ENCODE measurements at places on chromosomes 7 and 10. TPM values are rescaled to one million over a fixed set of nuclear protein-coding genes. Genes with fewer than 3 reads are reported as not detected.

GRCh38 chr7:70655694-70656093, 476.2 kb upstream of the GALNT17 start:
- no peak for DNase-seq

GRCh38 chr7:130641497-130641896, 27.1 kb downstream of the COPG2 start:
- DNase-seq, result no peak

- no peak for DNase-seq
Observed at GRCh38 chr10:30178356-30178964, 119.1 kb upstream of the JCAD start.

GRCh38 chr10:11112718-11113117, 95.0 kb downstream of the CELF2 start:
- DNase-seq, result no peak

- no peak for DNase-seq
Observed at GRCh38 chr7:108328174-108328651, 128.0 kb downstream of the NRCAM start.

The ABCB4 gene
- 5.5 TPM for total RNA-seq

DNA sequence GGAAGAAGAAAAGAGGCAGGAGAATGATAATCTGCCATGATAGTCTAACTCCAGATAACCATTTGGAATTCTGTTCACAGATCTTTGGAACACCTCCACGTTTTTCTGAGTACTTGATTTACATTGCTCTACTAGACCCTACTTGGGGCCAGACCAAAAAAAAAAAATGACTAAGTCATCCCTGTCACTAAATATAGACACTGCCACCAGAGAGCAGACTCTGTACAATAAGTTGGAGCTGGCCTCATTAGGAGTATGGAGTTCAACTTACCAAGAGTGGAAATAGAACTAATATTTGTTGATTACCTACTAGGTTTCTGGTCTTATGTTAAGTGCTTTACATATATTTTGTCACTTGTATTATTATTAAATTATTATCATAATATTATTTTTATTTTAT, 80.9 kb upstream of the ZNF800 start:
- no peak for DNase-seq

DNA sequence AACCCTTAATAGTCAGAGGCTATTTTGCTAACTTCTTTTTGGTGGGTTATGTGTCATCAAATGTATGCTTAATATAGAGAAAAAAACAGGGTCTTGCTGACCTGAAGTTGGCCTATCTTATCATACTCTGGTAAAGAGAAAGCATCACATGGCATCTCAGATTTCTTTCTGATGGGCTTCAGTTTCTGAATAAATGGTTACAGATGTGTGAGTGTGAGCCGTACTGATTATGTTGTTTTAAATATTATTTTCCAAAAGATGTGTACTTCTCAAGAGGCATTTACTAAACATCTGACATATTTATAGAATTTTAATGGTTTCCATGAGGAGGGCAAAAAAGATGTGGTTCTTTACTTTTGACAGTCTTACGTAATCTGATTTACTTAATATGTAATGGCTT, 28.4 kb downstream of the BBS9 start:
- DNase-seq, result no peak

GRCh38 chr7:156907656-156908055, 14.7 kb upstream of the LMBR1 start:
- DNase-seq, result no peak

The RSPH10B2 gene
- not detected for total RNA-seq

DNA sequence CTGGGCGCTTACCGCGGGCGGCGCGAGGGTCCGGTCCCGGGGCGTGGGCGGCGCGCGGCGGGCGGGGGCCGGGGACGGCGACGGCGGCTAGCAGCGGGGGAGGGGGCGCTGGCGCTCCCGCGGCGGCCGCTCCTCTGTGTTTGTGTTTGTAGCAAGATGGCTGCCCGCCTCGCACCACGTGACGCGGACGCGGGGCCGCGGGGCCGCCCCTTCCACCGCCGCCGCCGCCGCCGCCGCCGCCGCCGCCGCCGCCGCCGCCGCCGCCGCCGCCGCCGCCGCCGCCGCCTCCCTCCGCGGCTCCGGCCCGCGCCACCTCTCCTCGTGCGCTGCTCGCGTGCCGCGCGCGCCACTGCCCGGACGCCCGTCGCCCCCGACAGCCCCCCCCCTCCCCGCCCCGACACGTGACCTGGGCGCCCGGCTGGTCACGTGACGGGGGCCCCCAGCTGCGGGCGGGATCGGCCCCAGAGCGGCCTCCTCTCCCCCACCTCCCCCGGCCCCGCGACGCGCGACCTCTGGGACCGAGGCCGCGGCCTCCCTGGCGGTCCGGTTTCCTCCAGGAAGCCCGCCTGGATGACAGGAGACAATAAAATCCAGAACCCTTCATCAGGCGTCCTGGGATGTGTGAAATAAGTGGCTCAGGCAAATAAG, at the start of gene GIGYF1:
Gene GIGYF1, minus strand, starts transcription at position 153 of the 648 bp plus-strand sequence. CDS start 6,012 bp downstream, outside the sequence.
- peak; percentile 86 for DNase-seq

DNA sequence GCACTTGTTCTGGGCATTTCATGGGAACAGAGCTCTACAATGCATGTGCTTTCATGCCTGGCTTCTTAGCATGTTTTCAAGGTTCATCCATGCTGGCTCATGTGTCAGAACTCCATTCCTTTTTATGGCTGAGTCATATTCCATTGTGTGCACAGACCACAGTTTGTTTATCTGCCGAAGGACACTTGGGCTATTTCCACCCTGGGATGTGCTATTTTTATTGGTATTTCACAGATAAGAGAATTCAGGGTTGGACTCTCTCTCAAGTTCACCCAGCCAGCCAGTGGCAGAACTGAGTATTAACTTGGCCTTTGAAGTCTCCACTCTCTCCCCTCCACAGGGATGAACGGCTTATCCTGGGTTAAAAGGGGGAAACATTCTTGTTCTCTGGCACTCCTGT, 190.7 kb upstream of the GPR26 start:
- no peak for DNase-seq

GRCh38 chr7:24050991-24051560, 232.9 kb upstream of the NPY start:
- DNase-seq, result no peak

DNA sequence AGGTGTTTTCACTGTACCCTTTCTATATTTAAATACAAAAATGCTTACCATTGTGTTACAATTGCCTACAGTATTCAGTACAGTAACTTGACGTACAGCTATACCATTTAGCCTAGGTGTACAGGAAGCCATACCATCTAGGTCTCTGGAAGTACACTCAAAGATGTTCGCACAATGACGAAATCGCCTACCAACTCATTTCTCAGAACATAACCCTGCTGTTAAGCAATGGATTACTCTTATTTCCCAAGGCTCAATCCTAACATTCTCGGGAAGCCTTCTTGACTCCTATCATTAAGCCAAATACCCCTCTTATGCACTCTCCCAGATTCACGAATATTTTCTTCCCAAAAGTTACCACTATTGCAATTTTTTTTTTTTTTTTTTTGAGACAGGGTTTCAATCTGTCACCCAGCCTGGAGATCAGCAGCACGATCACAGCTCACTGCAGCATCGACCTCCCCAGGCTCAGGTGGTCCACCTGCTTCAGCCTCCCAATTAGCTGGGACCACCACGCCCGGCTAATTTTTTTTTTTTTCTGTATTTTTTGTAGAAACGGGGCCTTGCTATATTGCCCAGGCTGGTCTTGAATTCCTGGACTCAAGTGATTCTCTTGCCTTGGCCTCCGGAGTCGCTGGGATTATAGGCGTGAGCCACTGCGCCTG, 1.5 kb downstream of the CWF19L1 start:
- DNase-seq, result no peak

The HMX2 gene
- total RNA-seq, result not detected

The WIPF3 gene
- 7.4 TPM for total RNA-seq

The FRMD4A gene
- 31.9 TPM for total RNA-seq

DNA sequence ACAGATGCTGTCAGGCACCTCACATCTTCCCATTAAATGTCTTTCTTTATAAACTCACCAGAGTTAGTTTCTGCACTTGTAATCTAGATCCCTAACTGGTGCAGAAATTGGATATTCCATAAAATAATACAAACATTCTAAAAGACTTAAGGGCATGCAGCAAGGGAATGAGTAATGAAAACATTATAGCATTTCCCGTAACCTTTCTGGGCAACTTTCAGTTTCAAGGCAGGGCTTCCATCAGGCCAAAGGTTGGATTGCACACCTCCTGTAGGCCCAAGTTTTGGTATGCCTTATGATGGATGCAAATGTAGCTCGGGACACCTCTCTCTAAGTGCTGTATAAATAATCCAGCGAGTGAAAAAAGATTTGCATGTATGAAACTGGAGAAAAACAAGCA, 129.9 kb upstream of the LYZL2 start:
- DNase-seq, result no peak

DNA sequence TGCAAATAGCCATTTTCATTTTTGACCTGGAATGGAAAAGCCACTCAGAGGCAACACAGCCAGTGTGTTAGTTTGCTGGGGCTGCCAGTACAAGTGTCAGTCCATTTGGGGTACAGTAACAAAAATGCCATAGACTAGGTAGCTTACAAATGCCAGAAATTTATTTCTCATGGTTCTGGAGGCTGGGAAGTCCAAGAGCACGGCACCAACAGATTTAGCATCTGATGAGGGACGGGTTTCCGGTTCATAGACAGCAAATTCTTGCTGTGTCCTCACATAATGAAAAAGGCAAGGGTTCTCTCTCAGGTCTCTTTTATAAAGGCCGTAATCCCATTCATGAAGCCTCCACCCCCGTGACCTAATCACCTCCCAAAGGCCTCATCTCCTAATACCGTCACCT, 418.2 kb downstream of the TYW1 start:
- no peak for DNase-seq

DNA sequence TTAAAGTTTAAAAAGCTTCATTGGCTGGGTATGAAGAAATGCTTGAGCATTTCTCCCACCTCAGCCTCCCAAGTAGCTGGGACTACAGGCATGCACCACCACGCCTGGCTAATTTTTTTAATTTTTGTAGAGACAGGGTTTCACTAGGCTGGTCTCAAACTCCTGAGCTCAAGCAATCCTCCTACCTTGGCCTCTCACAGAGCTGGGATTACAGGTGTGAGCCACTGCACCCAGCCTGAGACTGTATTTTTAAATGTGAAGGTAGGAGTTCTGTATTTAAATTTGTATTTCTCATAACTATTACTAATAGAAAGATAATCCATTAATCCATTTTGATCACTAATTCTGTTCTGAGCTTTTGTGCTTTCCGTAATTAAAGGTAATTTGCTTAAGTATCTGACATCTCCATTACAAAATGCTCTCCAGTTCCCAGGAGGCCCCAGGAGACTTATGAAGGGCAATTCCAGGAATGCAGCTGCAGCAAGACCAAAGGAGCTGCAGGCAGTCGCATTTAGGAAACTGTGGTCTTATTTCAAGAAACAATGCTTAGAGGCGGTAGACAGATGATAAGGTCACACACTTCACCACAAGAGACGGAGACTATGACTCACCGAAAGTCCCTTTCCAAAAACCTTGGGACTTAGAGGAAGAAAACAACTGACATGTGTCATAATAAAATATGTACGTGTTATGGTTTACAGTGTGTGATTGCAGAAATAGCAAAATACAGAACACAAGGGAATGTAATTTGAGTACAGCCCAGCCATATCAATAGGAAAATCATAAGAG, 23.3 kb downstream of the YAE1 start:
- DNase-seq, result peak; percentile 25

DNA sequence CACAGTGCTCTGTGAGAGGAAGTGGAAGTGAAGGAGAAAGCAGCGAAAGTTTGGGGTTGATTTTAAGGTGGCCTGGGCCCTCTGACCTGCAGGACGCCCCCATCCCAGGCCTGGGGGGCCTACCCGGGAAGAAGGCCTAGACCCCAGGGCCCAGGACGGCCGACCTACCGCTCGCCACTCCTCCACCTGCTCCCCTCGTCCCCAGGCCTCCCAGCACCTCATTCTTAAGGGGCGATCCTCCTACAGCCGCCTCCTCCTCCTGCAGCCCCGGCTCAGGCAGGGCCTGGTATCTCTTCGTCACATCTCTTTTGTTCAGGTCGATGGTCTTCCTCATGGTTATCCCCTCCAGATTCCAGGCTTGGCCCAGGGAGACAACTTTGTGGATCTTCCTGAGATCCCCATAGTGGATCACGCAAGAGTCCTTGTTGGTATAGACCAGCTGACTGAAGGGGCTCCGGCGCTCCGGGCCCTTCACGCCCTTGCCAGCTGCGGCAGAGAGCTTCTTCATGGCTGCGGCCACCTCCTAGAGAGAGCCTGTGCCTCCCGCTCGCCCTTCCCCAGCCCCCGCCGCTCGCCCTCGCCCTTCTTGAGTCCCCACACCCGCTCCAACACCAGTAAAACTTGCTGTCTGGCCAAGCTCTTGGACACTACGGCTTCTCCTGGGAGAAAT, 117.5 kb downstream of the OR13A1 start:
- DNase-seq, result no peak

- no peak for DNase-seq
Observed at GRCh38 chr7:131057015-131057793, 270.5 kb upstream of the MKLN1 start.

DNA sequence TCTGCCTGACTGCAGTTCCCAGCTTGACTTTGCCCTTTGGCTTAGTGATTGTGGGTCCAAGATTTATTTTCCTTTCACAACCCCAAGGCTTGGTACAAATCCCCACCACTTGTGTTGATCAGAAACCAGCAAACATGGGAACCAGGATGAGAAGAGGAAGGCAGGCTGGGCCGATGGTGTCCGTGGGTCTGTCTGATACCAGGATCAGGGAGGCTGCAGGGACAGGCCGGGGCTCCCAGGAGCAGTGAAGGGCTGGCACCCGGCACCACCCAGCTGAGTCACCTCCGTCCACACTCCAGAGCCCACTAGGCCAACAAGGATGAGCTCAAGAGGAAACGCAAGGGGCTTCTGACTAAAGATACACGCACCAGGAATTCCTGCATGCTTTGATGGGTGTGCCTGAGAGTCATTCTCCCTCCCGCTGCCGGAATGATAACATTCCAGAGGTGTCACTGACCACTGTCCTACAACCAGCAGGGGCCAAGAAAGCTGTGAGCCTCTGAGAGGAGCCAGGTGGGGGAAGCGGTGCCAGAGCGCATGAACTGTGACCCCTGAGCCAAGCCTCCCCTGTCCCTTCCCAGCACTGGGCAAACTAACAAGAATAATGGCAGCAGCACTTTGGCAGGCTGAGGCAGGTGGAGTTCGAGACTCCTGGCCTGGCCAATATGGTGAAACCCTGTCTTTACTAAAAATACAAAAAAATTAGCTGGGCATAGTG, 29.2 kb upstream of the PROSER2 start:
- no peak for DNase-seq

The ASB15 gene
- 45.9 TPM for total RNA-seq

DNA sequence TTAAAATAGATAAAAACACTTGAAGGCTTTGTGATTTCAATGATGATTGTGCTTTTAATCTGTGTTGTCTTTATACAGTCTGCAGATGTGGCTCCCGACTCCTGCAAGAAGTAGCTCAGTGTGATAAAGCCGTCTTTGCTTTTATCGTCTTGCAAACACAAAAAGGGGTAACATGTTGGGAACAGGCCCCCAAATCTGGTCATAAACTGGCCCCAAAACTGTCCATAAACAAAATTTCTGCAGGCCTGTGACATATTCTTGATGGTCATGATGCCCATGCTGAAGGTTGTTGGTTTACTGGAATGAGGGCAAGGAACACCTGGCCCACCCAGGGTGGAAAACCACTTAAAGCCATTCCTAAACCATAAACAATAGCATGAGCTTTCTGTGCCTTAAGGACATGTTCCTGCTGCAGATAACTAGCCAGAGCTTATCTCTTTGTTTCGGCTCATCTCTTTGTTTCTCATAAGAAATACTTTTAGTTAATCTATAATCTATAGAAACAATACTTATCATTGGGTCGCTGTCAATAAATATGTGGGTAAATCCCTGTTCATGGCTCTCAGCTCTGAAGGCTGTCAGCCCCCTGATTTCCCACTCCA, 14.8 kb upstream of the ZNF485 start:
- DNase-seq, result no peak

All from heart left ventricle (tissue), 16 donors.